ENCODE measurements at places on chromosomes 4 and X.

- no peak for DNase-seq
These were observed 3.3 kb downstream of the PCDH10 start for GRCh38 chr4:133152330-133152821.

DNA sequence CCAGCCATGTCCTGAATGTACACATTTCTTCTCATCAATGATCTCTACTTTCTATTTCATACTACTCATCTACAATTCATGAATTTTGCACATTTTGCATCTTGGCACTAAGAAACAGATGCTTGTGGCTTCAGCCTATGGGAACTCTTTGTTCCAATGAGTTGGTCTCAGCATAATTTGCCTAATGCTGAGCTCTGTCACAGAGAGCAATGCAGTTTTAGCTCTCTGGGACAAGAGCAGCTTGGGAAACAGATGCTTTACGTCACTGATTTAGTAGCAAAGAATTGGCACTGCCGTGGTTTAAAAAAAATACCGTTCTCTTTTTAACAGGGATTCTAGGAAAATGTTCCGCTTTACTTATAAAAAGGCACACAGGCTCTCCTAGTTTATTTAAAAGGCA, 162.4 kb downstream of the WDFY3 start:
- DNase-seq = peak; percentile 30

DNA sequence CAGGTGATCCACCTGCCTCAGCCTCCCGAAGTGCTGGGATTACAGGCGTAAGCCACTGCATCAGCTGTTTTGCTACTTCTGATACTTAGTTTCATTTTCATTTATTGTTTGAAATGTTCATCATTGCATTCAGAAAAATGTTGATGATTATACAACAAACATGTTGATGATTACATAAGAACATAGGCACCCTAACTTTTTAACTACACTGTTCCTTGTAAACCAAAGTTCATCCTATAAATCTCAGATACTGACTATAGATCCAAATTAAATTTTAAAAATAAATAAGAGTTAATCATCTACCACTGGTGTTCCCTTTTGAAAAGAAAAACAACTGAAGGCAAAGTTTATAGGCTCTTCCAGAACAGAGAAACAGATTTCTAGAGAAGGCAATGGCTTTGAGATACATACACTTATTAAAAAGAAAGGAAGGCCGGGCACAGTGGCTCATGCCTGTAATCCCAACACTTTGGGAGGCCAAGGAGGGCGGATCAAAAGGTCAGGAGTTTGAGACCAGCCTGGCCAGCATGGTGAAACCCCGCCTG, 23.4 kb downstream of the TRIM75 start:
- DNase-seq = no peak

DNA sequence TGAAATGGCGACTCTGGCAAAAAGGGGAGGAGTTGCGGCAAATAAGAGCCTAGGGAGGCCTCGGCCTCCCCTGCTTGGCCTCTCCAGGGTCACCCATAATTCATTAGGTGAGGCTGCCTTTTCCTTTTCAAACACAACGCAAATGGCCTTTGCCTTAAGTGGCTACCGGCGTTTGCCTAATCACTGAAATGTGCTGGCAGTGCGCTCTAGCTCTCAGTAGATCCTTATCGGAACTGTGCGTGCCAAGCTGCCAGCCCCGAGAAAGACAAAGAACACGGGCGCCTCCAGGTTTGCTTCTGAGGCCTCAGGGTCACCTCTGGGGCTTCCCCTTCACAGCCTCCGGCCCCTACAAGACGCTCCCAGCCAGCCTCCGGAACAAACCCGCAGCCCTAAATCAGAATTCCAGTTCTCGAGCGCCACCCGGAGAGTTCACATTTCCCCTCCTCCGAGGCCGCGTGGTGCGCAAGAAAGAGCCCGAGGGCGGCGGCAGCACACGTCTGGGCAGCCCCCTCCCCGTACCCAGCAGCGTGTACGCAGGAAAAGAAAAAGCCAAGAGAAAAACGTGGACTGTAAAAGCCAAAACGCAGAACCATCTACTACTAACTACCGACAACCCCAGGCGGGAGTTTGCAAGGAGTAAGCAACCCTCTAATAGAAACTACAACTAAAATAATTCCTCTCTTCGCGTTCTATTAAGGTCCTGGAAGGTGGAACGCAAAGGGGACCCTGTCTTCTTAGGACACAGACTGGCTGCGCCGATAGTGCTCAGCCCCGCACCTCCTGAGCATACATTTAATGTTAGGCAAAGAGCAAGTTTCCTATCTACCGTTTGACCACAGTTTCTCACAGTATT, 76.5 kb upstream of the BCOR start:
- no peak for DNase-seq

DNA sequence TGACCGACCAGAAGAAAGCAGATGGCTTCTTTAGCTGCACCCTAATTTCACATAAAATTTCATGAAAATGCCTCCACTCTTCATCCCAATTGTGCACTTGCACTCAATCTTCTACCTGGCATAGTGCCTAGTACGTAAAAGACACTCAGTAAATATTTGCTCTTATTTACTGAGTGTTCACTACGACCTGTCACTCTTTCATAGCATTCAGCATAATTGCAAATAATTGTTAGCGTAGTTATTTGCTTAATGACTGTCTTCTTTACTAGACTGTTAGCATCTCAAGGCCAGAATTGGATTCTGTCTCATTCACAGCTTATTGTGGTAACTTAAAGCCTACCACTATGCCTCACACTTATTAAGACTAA, 130.2 kb downstream of the ENOX2 start:
- no peak for DNase-seq

GRCh38 chr4:181971411-181971810, 271.8 kb upstream of the TENM3 start:
- no peak for DNase-seq

- DNase-seq = no peak
These were observed 12.2 kb upstream of the TMEM164 start for GRCh38 chrX:109990582-109991276.

GRCh38 chr4:89215736-89216135, 91.9 kb downstream of the GPRIN3 start:
- DNase-seq = no peak

DNA sequence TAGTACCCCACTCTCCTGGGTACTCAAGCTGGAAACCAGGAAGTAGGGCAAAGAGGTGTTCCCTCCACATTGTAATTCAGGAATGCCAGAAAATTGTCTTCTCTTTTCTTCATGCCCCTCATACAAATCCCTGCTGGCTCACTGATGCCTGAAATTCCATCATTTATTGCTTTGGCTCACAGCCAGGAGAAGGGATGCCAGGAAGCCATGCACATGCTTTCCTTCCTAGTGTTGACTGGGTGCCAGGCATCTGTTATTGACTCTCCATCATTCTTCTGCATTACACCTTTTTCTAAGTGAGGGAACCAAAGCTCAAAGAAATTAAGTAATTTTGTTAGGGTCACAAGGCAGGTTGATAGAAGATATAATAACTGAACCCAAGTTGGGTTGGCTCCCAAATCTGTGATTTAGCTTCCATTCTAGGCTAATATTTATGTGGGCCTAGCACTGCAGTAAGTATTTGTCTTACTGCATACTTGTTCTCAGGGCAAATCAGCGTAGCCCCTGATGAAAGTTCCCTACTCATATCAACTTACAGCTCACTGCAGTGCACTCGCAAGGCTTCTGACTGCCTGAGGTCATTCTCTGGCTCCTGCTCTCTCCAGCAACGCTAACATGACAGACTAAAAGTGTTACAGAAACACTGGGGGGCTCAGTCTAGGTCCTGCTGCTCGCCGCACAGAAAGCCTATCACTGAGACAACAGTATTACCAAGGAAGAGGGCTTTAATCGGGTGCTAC, 89.0 kb downstream of the TRAPPC11 start:
- no peak for DNase-seq

GRCh38 chr4:13529128-13529919, 15.0 kb downstream of the NKX3-2 start:
- no peak for DNase-seq

GRCh38 chr4:7963691-7964090, 24.0 kb upstream of the AFAP1 start:
- DNase-seq = no peak

GRCh38 chr4:124641715-124642381, 70.7 kb downstream of the ANKRD50 start:
- DNase-seq = no peak

DNA sequence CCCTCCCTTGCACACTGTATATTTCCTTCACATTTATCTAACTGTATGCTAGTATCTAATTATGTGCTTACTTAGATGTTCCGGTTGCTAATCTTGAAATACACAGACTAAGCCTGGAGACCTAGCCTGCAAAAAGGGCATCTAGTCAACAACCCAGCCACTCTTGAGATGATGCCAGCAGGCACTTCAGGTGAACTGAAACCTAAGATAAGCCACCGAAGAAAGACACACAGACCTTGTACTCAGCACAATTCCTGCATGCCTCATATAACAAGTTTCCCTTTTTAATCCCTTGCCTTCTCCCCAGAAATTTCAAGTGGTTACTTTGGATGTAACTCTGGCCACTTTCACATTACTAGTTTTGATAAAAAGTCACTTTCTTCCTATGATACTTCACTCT, 2506.6 kb downstream of the ARAP2 start:
- DNase-seq = no peak

DNA sequence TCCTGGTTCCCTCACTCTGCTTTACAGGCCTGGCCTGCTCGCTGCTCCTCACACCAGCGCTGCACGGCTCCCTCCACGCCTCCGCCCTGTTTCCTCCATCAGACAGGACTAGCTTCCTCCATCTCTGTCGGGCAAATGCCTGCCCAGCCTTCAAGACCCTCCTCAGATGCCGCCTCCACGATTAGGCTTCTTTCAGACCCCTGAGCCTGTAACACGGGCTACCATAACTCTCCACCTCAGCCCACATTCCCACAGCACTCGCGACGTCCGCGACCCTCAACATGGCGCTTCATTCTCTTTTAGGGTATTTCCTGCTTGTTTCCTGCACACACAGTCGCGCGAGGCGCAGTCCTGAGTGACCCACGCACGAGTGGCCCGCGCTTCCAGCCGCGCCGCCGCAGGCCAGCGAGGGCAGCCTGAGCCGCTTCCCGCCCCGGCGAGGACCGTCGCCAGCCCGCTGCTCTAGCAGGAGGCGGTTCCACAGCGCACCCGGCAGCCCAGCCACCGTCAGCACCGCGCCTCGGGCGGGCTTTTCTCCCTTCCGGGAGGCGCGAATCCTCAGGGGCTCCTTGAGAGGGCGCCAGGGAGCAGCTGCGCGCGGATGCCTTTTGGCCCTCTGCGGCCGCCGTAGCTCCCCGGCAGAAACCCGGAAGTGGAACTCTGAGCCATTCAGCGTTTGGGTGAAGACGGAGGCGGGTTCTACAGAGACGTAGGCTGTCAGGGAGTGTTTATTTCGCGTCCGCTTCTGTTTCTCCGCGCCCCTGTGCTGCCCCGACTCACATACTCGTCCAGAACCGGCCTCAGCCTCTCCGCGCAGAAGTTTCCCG, at the start of gene FRG1:
TSS of gene FRG1 (plus strand) at position 695 of the 827 bp plus-strand sequence. CDS start 138 bp downstream, outside the sequence.
- DNase-seq = peak; percentile 86

DNA sequence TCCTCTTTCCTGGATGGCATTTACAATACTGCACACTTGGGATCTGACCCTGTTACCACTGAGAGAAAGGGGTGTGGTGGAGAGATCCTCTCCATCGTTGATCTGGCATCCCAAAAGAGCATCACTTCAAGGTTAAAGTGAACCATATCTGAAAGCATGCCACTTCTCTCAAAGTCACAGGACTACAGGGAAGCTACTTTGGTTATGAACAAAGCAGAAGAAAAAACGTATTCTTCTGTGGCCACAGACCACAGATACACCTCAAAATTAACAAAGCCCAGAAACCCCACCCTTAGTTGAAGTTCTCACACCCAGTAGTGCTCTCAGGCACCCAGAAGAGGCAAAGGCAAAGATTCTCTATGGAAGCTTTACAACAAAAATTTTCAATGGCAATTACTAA, 108.3 kb downstream of the JADE1 start:
- DNase-seq = no peak
